ENCODE measurements at places on chromosomes 2 and 18.

GRCh38 chr2:157052685-157053224, 204.8 kb upstream of the GALNT5 start:
- DNase-seq: no peak

- DNase-seq: no peak
Observed at GRCh38 chr2:128626760-128627511, 308.3 kb upstream of the HS6ST1 start.

- DNase-seq: no peak
Observed at GRCh38 chr18:10378688-10379420, 75.6 kb upstream of the APCDD1 start.

- no peak for DNase-seq
Observed at GRCh38 chr2:155747531-155747930, 585.0 kb downstream of the NR4A2 start.

DNA sequence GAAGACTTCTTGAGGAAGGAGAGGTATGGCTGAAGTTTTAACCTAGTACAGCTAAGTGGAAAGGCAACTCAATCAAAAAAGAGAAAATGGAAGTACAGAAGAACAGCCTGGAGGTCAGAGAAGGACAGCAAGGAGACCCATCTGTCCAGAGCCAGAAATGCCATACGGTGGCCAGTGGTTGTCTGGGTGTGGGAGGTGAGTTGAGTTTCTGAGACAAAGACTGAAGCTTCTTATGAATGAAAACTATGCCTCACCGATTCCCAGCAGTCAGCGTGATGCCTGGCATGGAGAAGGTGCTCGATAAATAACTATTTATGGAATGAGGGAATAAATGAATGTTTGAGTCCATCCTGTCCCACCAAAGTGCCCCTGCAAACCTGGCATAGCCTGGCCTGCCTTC, 98.8 kb downstream of the MRO start:
- no peak for DNase-seq

DNA sequence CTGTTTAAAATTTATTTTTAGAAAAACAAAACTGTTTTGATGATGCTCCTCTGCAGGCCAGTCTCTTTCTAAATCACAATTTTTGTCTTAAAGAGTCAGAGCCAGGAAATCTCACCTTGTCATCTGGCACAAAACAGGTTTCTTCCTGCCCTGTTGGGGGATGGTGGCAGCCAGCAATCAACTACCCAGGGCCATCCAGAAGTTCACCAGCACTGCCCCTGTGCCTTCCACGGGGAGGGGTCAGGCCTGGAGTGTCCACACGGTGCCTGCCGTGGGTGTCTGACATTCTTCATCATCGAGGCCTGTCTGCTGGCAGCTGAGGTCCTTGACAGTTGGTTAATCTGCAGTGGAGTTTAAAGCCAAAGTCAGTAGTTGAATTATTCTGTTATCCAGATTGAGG, 40.0 kb upstream of the BMP10 start:
- no peak for DNase-seq

DNA sequence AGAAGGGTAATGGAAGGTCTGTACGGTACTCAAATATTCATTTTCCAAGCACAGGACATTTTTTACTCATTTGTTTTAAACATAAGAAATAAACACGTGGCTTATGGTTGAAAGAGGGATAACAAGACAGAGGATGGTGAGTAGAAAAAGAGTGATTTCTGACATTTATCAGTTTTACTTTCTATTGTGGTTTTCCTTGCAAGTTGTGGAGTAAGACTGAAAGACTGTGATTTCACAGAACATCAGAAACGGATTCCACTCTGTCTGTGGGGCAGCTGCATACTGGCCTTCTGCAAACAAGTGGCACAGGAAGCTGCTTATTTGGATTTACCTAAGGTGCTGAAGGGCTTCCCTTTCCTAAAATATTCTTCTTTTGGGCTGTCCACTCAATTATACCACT, 122.2 kb upstream of the ITGB6 start:
- DNase-seq: no peak

Data from activated T-cell treated with anti-CD3 and anti-CD28 coated beads, Interleukin-2, amount 50 U/mL, for 24 hours (primary cell).